Stimulated activated naive CD8-positive, alpha-beta T cell treated with anti-CD3 and anti-CD28 coated beads, Interleukin-15, Interleukin-2, amounts not matched to agents 100 U/mL and 50 U/mL, for 24 hours (primary cell): ENCODE measurements at places on chromosomes 16 and 17.

DNA sequence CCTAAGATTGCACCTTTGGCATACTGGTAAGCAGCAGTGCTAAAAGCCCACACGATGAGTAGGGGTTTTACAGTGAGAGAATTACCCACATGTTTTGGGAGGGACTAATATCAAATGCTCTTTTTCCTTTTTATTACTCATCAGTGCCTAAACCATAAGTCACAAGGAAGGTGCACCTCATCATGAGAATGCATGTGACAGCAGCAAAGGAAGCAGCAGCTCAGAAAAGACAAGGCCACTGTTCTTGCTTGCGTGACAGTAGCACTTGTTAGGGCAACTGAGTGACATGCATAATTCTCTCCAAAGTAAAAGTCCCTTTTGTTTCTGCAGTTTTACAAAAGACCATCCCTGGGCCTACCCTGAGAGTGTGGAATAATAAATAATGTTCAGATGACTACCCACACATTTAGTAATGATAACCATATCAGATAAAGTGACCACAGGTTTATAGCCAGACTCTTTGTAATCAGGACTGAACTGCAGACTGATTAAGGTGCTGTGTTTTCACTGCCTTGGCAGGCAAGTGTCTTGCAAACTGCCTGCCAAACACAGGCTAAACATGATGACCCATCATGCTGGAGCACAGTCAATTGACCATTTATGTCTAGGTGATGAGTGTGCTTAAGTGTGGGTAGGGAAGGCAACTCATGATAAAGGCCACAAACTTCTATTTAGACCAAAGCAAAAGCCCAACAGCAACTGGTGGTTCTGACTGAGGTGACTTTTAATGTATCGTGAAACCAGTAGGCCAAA, 1751.4 kb downstream of the TP53TG3F start:
- DNase-seq, result no peak

GRCh38 chr17:57818066-57818465, 31.8 kb downstream of the MRPS23 start:
- DNase-seq, result no peak

DNA sequence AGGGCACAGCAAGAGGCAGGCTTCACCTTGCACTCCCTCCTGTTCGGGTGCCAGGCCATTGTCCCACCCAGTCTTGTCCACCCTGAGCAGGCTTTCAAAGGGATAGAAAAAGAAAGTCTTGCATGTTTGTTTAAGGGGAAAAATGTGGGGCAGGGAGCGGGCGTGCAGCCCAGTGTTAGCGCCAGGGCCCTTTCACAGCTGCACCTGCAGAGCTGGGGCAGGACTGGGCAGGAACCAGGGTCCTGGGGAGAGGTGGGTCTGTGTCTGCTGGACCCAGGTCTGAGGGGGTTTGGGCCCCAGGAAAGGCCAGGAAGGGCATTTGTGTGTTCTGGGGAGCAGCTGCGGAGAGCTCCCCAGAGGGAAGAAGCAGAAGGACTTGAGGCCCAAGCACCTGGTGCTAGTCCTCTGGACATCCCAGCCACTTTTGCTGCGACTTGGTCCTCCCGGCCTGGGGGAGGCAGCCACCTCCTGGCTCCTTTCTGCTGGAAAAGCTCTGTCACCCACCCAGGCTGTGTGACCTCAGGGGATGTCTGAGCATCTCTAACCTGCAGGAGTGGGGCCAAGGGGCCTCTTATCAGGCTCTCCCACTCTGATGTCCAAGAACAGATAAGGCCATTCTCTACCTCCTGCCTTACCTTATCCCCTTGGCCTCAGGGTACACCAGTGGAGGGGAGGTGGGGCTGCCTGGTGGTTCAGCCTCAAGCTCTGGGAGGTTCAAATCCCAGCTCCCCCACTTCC, 44.7 kb downstream of the PSME3IP1 start:
- DNase-seq, result no peak

GRCh38 chr17:80485846-80486245, 9.4 kb upstream of the NPTX1 start:
- DNase-seq, result no peak

DNA sequence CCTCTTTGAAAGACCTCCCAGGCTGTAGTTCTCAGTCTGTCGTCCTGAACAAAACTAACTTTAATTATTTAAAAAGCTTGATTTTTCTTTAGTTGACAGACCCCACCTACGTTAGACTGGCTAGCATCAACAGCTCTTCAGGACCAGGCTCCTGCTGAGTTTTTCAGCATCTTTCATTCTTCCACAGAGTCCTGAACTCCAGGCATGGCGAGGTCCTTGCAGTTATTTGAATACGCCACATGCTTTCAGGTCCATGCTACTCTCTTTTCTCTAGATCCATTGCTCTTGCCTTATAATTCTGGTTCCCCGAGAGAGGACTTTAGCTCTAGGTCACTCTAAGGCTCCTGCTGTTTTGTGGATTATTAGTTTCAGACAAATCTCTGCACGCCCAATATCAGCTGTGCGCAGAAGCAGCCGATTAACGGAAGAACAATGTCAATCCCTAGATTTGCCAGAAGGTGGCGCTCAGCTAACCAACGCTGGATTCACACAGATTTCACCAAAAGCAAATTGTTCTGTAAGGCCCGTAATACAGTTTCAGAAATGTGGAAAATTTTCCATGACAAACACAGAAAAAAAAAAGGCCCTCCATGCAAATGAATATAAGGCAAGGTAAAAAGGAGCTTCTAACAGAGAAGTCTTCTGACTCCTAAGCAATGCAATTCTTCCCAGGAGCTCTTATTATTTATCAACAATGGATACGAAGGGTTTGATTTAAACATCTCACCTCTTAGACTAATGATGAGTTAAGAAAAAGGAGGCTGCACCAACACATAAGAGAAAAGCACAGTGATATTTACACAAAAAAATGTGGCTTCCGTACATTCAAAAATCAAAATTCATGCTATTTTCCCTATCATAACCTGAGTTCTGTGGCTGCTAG, 33.5 kb upstream of the BCO1 start:
- DNase-seq, result peak; percentile 52

DNA sequence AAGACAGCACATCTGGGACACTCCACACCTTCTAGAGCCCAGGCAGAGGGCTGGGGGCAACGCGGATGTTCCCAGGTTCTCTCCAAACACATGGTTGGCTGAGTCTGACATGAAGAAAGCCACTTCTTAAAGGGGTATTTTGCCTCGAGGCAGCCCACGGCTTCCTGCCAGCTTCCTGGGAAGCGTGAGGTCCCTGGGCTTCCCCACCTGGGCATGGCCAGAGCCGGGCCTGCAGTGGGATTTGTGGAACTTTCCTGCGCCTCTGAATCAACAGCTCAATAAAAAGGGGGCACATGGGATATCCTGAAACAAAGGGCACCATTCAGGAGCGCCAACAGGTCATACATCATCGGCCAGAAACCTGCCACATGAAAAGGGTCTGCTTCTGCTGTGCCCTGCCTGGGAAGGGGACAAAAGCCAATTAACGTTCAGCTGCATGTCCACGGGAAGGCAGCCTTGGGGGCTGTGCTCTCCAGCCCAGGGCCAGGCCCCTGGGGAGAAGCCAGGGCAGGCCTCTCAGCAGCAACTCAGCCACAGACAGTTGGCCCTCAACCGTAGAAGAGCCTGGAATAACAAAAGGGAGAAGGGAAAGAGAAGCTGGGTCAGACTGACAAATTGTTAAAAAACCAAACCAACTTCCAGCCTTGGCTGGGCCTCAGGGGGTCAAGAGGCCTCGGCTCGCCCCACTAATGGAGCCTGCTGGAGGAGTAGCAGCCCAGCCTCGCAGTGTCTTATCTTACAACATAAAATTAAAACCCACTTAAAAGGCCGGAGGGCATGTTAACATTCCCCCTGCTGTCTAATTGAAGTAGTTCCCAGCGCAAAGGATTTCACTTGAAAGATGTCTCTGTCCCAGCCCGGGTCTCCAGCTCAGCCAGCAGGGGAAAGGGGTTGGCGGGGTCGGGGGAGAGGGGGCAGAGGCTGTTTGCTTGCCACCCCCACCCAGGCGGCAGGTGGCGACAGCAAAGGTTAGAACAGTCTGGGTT, 34.2 kb downstream of the TBX4 start:
- DNase-seq, result no peak

GRCh38 chr17:72268431-72268830, 147.6 kb downstream of the SOX9 start:
- DNase-seq, result no peak

DNA sequence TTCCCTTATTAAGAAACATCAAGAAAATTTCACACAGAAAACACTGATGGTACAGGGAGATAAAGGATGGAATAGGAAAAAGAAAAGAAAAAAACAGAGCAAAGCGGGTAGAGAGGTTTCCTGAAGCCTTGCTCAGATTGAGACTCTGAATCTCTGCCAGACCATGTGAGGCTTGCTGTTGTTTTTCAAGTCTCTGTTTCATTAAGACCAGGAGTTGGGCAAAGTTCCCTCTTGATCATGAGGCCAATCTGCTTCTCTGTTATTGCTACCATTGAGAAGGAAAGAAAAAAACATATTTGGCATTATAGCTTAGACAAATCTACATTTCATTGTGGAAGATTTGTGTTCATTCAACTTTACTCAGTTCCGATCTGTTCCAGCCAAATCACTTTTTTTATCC, 201.6 kb upstream of the SOX9 start:
- DNase-seq, result no peak

GRCh38 chr16:25699069-25699468, 7.3 kb downstream of the HS3ST4 start:
- no peak for DNase-seq

- no peak for DNase-seq
Measured at GRCh38 chr16:49886554-49887094, 30.7 kb upstream of the ZNF423 start.

GRCh38 chr16:80277182-80277581, 263.6 kb upstream of the DYNLRB2 start:
- DNase-seq, result no peak

DNA sequence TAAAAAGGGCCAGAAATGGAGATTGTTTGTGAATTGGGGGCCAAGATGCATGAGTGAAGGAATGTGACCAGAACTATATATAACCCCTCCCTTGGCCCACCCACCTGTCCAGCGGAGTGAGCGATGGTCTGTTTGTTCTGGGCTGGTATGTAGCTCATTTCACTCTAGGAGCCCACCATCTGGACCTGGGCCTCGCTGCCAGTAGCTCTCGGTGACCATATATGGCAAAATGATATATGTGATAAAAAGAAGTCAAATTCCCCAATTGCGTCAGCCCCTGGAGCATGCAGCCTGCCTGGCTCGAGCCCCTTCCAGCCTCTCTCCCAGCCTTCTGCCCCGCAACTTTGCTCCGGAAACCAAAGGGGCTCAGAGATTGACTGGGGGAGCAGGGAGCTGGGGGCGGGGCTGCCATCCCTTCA, 47.3 kb downstream of the CCDC42 start:
- no peak for DNase-seq

GRCh38 chr16:7887316-7887715, 554.7 kb downstream of the RBFOX1 start:
- no peak for DNase-seq

DNA sequence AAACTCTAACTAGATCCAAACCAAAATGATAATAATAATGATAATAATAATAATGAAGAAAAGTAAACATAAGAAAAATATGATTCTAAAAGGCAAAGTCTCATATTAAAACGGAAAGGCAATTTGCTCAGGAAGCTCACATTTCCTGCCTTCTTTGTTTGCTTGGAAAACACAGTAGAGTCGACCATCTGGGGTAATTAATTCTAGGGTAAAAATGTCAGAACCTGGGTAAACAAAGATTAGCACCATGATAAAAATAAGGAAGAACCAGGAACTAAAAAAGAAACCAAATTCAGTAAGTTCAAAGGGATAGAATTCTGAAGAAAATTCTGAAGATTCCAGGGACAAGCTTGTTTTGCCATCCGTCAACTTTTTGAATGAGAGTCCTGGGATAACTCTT, 16.2 kb downstream of the KRABD2 start:
- no peak for DNase-seq

DNA sequence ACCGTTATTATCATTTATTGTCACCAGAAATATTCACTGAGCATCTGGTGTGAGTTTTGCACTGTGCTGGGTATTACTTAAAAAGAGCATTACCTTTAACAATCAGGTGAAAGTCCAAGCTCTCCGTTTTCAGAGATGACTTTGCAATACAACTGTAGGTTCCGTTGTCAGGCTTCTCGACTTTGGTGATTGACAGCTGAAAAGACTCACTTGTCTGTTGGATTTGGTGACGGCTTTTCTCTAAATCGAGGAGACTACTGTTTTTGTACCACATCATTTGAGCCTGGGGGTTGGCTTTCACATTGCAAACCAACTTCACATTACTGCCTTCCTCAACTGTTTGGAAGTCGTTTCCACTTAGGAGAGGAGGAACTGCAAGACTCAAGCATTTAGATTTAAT, 9.1 kb downstream of the TMIGD1 start:
- no peak for DNase-seq

- no peak for DNase-seq
Measured at GRCh38 chr17:40980596-40980995, 3.5 kb downstream of the KRT40 start.

DNA sequence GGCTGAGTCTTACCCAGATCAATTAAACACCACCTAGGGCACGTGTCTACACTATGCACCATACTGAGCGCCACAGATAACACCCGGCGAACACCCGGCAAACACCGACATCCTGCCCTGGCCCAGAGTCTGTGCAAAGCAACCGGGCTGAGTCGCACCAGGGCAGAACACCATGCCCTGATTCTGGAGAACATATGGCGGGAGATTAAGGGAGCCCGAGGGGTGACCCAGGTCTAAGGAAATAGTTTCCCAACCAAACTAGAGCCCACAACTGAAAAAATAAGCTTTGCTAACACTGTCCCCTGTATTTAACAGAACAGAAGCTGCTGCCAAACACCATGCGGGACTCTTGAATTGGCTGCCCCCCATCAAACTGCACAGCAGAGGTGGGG, 22.1 kb downstream of the MYO18A start:
- DNase-seq, result no peak

DNA sequence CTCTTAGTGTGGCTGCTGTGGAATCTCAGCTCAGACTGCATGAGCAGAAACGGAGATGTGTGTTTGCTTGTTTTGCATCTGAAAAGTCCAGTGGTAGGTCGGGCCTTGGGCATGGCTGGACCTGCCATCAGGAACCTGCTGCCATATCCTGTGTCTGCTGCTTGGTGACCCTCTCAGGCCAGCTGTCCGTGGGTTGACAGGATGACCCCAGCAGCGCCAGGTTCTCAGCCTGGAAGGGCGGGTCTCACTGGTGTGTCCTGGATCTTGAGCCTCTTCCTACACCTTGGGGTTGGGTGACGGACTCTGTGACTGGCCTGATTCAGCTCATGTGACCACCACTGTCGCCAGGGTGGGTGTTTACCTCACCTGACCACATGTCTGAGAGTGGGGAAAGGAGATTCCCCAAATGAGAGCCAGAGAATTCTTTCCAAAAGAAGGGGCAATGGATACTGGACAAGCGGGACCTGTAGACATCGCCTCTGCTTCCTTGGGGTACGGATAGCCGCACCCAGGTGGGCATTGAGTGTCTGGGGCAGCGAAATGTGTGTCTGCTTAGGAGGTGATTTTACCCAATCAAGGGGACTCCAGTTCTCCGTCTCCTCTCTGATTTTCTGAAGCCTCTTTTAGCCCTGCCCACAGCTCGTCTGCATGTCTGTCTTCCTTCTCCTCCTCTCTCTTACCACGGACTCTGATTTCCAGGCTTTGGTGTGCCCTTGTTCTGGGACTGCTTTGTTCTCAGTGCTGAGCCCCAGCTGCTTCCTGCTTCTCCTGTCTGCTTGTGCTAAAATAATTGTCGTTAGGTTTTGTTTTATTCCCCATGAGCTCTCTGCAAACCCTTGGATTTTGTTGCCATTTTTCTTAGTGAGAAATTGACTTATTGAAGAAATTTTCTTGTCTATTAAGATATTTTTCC, 399.7 kb downstream of the CPPED1 start:
- DNase-seq, result no peak

- no peak for DNase-seq
Measured at GRCh38 chr17:16977932-16978331, 6.0 kb upstream of the TNFRSF13B start.

GRCh38 chr16:23089111-23089510, 60.1 kb downstream of the USP31 start:
- DNase-seq, result no peak
